ENCODE measurements at places on chromosomes 11 and 22.

DNA sequence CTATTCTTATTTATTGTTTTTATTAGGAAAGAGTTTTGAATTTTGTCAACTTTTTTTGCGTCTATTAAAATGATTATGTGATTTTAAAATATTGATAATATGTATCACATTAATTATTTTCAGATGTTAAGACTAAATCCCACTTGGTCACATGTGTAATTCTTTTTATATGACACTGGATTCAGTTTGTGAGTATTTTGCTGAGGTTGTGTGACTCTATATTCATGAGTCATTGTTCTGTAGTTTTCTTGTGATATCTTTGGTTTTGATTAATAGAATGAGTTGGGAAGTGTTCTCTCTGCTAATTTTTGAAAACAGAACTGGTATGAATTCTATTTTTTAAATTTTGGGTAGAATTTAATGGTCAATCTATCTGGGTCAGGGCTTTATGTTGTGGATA lies 317.9 kb downstream of the ETS1 start:
- DNase-seq, result no peak

DNA sequence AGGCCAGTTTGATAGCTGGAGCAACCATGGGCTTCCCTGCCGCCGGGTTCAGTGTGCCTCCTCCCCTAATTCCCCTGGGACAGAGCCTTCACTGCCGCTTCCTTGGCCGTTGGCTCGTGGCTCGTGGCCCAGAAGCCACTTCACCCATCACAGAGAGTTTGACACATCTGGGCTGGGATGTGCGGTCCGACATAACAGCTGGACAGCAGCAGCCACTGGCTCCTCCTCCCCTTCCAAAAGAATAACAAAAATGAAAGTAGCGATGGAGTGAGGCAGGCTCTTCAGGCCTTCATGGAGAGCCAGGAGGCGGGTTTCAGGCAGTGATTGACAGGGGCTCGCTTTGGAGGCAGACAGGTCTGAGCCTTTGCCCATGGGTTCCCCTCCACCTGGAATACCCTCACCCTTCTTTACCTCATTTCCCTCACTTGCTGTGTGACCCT lies 8.2 kb downstream of the CREB3L1 start:
- no peak for DNase-seq

- DNase-seq, result no peak
These were observed 26.5 kb upstream of the UBASH3B start for GRCh38 chr11:122628810-122629555.

GRCh38 chr22:41781507-41781906 lies 19.0 kb upstream of the CCDC134 start:
- no peak for DNase-seq

GRCh38 chr22:49023161-49023878 lies 804.4 kb downstream of the BRD1 start:
- no peak for DNase-seq

GRCh38 chr11:19244084-19244483 lies 3.3 kb upstream of the E2F8 start:
- no peak for DNase-seq
